ENCODE measurements at places on chromosomes 5 and 9.

DNA sequence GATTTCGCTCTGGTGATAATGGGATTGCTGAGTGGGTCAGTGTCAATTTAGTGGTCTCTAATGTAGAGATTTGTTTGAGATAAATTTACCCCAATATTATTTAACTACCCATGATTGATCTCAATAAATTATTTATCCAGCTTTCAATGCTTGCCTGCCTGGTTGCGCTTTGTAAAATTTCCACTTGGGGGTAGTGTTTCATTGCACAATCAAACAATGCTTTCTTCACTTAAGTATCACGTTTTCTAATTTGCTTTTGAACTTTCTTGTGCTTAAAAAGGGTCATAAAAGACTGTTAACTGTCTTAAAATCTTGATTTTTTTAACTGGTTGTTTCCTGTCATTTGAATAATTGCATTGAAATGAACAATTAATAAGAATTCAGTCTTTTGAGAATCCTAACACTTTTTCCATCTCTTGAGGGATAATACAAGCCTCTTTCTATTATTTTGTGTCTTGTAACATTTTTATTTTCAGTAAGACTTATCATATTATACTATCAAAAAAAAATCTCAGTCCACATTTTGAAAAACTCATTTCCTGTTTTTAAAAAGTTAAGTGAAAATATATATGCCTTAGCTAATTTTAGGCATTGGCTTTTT lies 18.7 kb downstream of the HSD17B4 start:
- peak; percentile 25 for DNase-seq

- no peak for DNase-seq
Observed at GRCh38 chr9:86842573-86842972, 104.7 kb downstream of the GAS1 start.

DNA sequence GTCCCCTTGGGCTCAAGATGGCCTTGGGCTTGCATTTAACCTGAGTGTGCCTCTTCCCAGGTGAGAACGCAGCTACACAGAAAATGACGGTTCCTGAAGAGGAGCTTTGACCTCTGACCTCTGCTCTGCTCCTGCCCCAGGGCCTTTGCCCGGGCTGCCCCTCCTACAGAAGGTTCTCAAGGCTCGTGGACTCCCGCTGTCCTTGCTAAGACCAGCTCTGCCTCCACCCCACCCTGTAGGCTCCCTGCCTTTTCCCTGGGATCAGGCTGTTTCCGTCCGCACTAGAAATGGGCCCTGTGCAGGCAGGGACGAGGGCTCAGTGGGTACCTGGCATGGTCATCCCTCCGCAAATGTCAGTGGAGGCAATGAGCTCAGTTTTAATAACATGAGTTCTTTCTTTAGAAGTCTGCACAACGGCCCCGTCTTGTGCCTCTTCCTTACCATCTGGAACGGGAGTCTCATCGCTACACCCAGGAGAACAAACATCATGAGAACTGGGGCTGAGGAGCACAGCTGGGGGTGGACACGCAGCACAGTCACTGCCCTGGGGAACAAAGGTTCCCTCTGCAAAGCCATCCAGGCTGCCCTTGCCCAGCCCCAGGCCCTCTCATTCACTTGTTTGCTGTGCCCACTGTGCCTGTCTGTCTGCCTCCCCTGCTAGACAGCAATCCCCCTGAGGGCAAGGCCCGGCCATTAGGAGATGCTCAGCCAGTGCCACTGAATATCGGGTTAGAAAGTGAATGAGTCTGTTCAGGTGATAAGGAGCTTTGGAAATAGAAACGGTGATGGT lies 26.7 kb upstream of the LPCAT1 start:
- DNase-seq: no peak

GRCh38 chr9:35728041-35728971 lies 3.7 kb downstream of the TLN1 start:
- no peak for DNase-seq

All from muscle of arm (tissue), 14 donors.